ENCODE measurements at places on chromosomes 2 and 18. TPM values are rescaled to one million over a fixed set of nuclear protein-coding genes. Genes with fewer than 3 reads are reported as not detected.

- no peak for DNase-seq
- H3K36me3 ChIP-seq, result no peaks in the 10 kb centered on the region
- H3K27ac ChIP-seq, result no peak overlapping the region
- H3K4me1 ChIP-seq, result no peaks in the 10 kb centered on the region
- no peaks in the 10 kb centered on the region for H3K27me3 ChIP-seq
Observed at GRCh38 chr2:206408323-206409320, 34.7 kb upstream of the ADAM23 start.

GRCh38 chr2:20444993-20445910 lies 1.6 kb upstream of the RHOB start:
- no peaks in the 10 kb centered on the region for H3K27me3 ChIP-seq
- H3K4me1 ChIP-seq, result peaks cover 33% of the 10 kb centered on the region
- DNase-seq, result no peak
- no peaks in the 10 kb centered on the region for H3K36me3 ChIP-seq
- peak overlapping the region; percentile 2 for H3K4me3 ChIP-seq

GRCh38 chr18:3345885-3346284 lies 84.0 kb downstream of the MYL12B start:
- no peaks in the 10 kb centered on the region for H3K4me1 ChIP-seq
- DNase-seq, result no peak
- H3K27me3 ChIP-seq, result no peaks in the 10 kb centered on the region
- H3K36me3 ChIP-seq, result no peaks in the 10 kb centered on the region

GRCh38 chr2:74416778-74417177 lies 4.6 kb downstream of the C2orf81 start:
- H3K36me3 ChIP-seq, result no peaks in the 10 kb centered on the region
- no peak for DNase-seq
- no peak overlapping the region for H3K27ac ChIP-seq
- no peak overlapping the region for H3K4me3 ChIP-seq
- peaks cover 13% of the 10 kb centered on the region for H3K4me1 ChIP-seq

GRCh38 chr2:236964291-236964690 lies 121.4 kb upstream of the COPS8 start:
- H3K4me1 ChIP-seq, result no peaks in the 10 kb centered on the region
- no peak overlapping the region for H3K27ac ChIP-seq
- no peaks in the 10 kb centered on the region for H3K36me3 ChIP-seq
- DNase-seq, result no peak
- H3K4me3 ChIP-seq, result no peak overlapping the region

- H3K36me3 ChIP-seq, result no peaks in the 10 kb centered on the region
- no peaks in the 10 kb centered on the region for H3K4me1 ChIP-seq
- H3K27me3 ChIP-seq, result no peaks in the 10 kb centered on the region
Observed at GRCh38 chr2:127037476-127037875, 69.5 kb downstream of the BIN1 start.

- H3K36me3 ChIP-seq, result no peaks in the 10 kb centered on the region
- peak; percentile 87 for DNase-seq
- peaks cover 20% of the 10 kb centered on the region for H3K4me1 ChIP-seq
- H3K27ac ChIP-seq, result no peak overlapping the region
- H3K4me3 ChIP-seq, result peak overlapping the region; percentile 48
Observed at GRCh38 chr2:173355132-173355865, 627 bp downstream of the CDCA7 start.

DNA sequence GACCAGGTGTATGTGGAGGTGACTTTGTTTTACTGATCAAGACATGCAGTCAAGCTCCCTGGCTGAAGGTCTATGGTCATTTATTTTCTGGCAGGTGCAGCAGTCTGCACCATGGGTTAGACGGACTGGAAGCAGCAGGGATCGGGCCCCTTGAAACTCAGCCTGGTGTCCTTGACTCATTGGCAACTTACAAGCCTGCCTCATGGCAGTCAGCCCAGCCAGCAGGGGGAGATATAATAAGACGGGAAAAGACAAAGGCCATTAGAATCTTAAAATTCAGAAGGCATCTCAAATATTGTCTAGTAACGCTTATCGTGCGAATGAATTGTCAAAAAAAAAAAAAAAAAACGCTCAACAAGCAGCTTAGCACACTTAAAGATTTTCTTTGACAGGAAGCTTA lies 308.2 kb downstream of the EN1 start:
- no peaks in the 10 kb centered on the region for H3K27me3 ChIP-seq
- H3K36me3 ChIP-seq, result no peaks in the 10 kb centered on the region
- no peaks in the 10 kb centered on the region for H3K4me1 ChIP-seq
- H3K4me3 ChIP-seq, result no peak overlapping the region

- no peaks in the 10 kb centered on the region for H3K4me1 ChIP-seq
- no peak overlapping the region for H3K27ac ChIP-seq
- no peak for DNase-seq
- no peaks in the 10 kb centered on the region for H3K27me3 ChIP-seq
- H3K36me3 ChIP-seq, result no peaks in the 10 kb centered on the region
- no peak overlapping the region for H3K4me3 ChIP-seq
Observed at GRCh38 chr18:23849141-23849540, 159.9 kb downstream of the LAMA3 start.

DNA sequence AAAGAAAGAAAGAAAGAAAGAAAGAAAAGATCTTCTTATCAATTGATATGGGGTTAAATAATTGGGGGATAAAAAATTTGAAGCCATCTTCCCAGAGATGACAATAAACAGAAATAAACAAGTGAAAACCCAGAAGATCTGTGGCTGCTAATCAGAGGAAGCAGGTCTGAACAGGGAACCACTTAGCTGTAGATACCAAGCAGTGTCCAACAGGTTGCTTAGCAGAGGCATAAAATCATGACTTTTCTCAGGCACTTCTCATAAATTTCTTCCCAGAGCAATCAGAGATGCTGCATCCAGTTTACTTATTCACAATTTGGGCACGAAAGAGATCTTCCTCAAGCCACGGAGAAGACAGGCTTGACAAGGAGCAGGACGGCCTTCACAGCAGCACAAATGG lies 5.7 kb upstream of the LPIN1 start:
- no peak for DNase-seq
- H3K4me3 ChIP-seq, result no peak overlapping the region
- H3K27ac ChIP-seq, result no peak overlapping the region

- no peak overlapping the region for H3K27ac ChIP-seq
- no peaks in the 10 kb centered on the region for H3K27me3 ChIP-seq
- no peak for DNase-seq
- no peak overlapping the region for H3K4me3 ChIP-seq
Observed at GRCh38 chr2:187943772-187944369, 347.8 kb upstream of the GULP1 start.

The LIMS4 gene
- not detected for total RNA-seq

DNA sequence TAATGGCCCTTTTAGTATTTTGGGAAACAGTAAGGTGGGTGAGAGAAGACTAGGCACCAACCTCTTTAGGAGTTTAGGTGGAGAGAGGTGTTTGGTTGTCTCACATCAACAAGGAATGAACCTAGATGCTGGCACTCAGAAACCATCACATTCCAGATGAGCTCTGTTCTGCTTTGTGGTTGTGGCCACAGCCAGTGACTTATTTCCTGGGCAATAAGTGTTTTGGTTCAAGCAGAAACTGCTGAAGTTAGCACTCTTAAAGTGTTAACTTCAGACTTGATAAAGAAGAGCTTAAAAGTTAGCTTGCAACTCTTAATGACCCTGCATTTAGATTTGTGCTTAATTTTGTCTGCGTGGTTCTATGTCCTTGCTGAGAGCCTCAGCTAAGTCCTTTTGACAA lies 929.2 kb downstream of the SLC4A3 start:
- H3K27ac ChIP-seq, result no peak overlapping the region
- H3K4me1 ChIP-seq, result no peaks in the 10 kb centered on the region
- H3K36me3 ChIP-seq, result no peaks in the 10 kb centered on the region
- no peak overlapping the region for H3K4me3 ChIP-seq
- DNase-seq, result no peak

DNA sequence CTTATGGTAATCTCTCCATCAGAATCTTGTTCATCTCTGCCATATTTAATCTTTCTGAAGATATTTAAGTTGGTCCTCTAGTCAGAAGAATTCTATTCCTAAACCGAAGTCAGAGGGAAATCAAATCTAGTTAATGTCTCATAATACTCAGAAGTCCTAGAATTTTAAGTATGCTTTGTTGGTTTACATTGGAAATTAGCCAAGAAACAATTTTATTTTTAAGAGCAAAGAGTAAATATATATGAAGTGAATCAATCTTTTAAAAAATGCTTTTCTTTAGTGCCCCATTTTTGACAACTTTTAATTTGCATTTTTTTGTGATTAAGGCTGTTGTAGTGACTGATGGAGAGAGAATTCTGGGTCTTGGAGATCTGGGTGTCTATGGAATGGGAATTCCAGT lies 38.1 kb downstream of the ME2 start:
- H3K36me3 ChIP-seq, result no peaks in the 10 kb centered on the region
- H3K27me3 ChIP-seq, result no peaks in the 10 kb centered on the region
- H3K4me1 ChIP-seq, result peaks cover 6% of the 10 kb centered on the region
- no peak overlapping the region for H3K4me3 ChIP-seq

DNA sequence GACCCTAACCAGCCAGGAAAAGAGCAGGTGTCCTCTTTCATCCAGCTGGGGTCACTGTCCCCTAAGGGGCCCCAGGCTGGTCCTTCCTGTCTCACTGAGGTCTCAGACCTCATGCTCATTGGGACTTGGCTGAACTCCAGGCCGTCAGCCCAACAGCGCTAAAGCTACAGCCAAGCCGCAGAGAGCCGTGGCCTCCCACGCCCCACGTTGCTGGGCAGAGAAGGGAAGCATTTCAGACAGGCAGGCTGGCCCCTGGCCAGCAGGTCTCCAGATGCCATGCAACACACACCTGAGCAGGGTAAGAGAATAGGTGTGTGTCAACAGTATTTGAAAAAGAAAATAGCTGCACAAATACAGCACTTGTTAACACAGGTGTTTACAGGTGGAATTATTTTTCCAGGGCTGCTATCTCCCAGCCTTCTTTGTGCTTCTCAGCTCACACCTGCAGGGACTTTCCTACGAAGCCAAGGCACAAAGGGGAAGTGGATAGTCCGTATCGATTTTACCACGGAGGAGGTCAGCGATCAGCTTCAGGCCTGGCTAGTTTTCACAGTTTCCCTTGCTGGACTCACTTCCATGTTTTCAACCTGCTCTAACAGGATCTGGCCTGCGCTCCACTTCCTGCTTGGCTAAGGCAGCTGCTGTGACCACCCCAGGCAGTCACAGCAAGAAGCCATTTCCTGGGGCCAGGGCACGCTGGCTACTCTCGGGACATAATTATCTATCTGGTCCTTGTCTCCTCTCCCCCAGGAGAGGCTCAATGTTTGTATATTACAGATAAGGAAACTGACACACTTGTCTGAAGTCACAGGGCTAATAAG lies 156.1 kb upstream of the ID2 start:
- no peak overlapping the region for H3K4me3 ChIP-seq
- H3K27ac ChIP-seq, result no peak overlapping the region
- DNase-seq, result peak; percentile 86
- H3K27me3 ChIP-seq, result no peaks in the 10 kb centered on the region
- no peaks in the 10 kb centered on the region for H3K36me3 ChIP-seq
- H3K4me1 ChIP-seq, result peaks cover 18% of the 10 kb centered on the region

The DSC2 gene
- 15.6 TPM for total RNA-seq

- H3K4me3 ChIP-seq, result no peak overlapping the region
- no peaks in the 10 kb centered on the region for H3K27me3 ChIP-seq
- peaks cover 22% of the 10 kb centered on the region for H3K36me3 ChIP-seq
- no peak overlapping the region for H3K27ac ChIP-seq
Observed at GRCh38 chr2:105308382-105309146, 21.0 kb downstream of the TGFBRAP1 start.

The SIX3 gene
- total RNA-seq, result not detected
